Epithelial cell of alveolus of lung (primary cell): ENCODE measurements at places on chromosomes 4 and X. TPM values are rescaled to one million over a fixed set of nuclear protein-coding genes. Genes with fewer than 3 reads are reported as not detected.

Gene GPC4
- total RNA-seq = 2.3 and 3.9 TPM in 2 replicates

Gene SLC9B1
- total RNA-seq = 4.7 TPM in 1 of 2 replicates, not detected in the other

Gene DOK7
- total RNA-seq = 0.13 and 0.32 TPM in 2 replicates

Gene NIPAL1
- total RNA-seq = 3.4 TPM in 1 of 2 replicates, not detected in the other

Gene TCEAL7
- 30.5 and 43.8 TPM in 2 replicates for total RNA-seq
